ENCODE measurements at places on chromosomes 3 and 15. TPM values are rescaled to one million over a fixed set of nuclear protein-coding genes. Genes with fewer than 3 reads are reported as not detected.

Gene KCNMB2
- 3.4 TPM for total RNA-seq

Gene BRK1
- 74.1 TPM for total RNA-seq

Gene FSTL1
- total RNA-seq = 530 TPM

Gene TIMP4
- total RNA-seq = 13.3 TPM

Gene SLITRK3
- 0.10 TPM for total RNA-seq

Gene CHRD
- total RNA-seq = 31.3 TPM

Gene GABRR3
- not detected for total RNA-seq

Gene CHAC1
- 5.6 TPM for total RNA-seq

Gene EFCAB12
- total RNA-seq = 0.10 TPM

Gene LXN
- 14.1 TPM for total RNA-seq

Gene CP
- total RNA-seq = 1.1 TPM

Gene TMEM108
- 1.4 TPM for total RNA-seq

Gene LTF
- 60.7 TPM for total RNA-seq

Gene TM4SF1
- total RNA-seq = 191 TPM

Gene NPAP1
- total RNA-seq = not detected

Gene DUOXA2
- not detected for total RNA-seq

Gene OR5K4
- not detected for total RNA-seq

Gene MASP1
- 26.5 TPM for total RNA-seq

Gene SUCNR1
- 0.39 TPM for total RNA-seq

Gene TTLL13
- total RNA-seq = not detected

Gene TMCO5A
- total RNA-seq = not detected

Gene PLA2G4F
- 6.8 TPM for total RNA-seq

Gene ADIPOQ
- 86.7 TPM for total RNA-seq

Gene SOX14
- total RNA-seq = not detected

Gene QRICH1
- total RNA-seq = 66.2 TPM

Gene CLDN1
- total RNA-seq = 115 TPM

Gene ACAN
- 8.3 TPM for total RNA-seq

Gene ZNF621
- total RNA-seq = 12.9 TPM

Gene PLCH1
- total RNA-seq = 2.0 TPM

Gene MRAS
- total RNA-seq = 22.2 TPM

Gene UBR1
- 38.7 TPM for total RNA-seq

Gene USP13
- total RNA-seq = 12.6 TPM

Gene PPM1L
- total RNA-seq = 12.0 TPM

Gene LRRFIP2
- 64.4 TPM for total RNA-seq

Gene OR4F15
- total RNA-seq = not detected

Gene LMAN1L
- total RNA-seq = 0.20 TPM

Gene NME9
- not detected for total RNA-seq

Gene C3orf20
- total RNA-seq = not detected

Gene C3orf85
- not detected for total RNA-seq

Gene TARS3
- total RNA-seq = 15.6 TPM

Gene IQCH
- 0.89 TPM for total RNA-seq

Gene SLC6A6
- total RNA-seq = 12.0 TPM

Gene STARD9
- total RNA-seq = 41.8 TPM

Gene SLC2A2
- not detected for total RNA-seq

Gene EXD1
- not detected for total RNA-seq

Gene KLHL6
- 3.1 TPM for total RNA-seq

Gene IL16
- 8.9 TPM for total RNA-seq

Gene GOLGA8Q
- 4.7 TPM for total RNA-seq

Gene LOXL1
- 27.6 TPM for total RNA-seq

Gene UBAP1L
- total RNA-seq = 2.2 TPM

Gene SLC22A13
- total RNA-seq = 0.30 TPM

Gene LHFPL4
- total RNA-seq = not detected

Gene ZMYND10
- 0.89 TPM for total RNA-seq

Gene MEGF11
- total RNA-seq = 0.30 TPM

Gene GOLGA8G
- not detected for total RNA-seq

Gene ALG1L2
- not detected for total RNA-seq

Gene SRGAP3
- 21.4 TPM for total RNA-seq
